ENCODE measurements at places on chromosomes 2 and 18. TPM values are rescaled to one million over a fixed set of nuclear protein-coding genes. Genes with fewer than 3 reads are reported as not detected.

The ATP6V1B1 gene
- total RNA-seq = 9.9 TPM

The GRHL1 gene
- total RNA-seq = 2.0 TPM

The NMUR1 gene
- 2.3 TPM for total RNA-seq

The PAX8 gene
- 0.52 TPM for total RNA-seq

The DSG1 gene
- total RNA-seq = under 0.01 TPM

- H3K27me3 ChIP-seq = no peaks in the 10 kb centered on the region
- no peak for DNase-seq
- no peak overlapping the region for H3K4me3 ChIP-seq
- H3K4me1 ChIP-seq = peaks cover 78% of the 10 kb centered on the region
Observed at GRCh38 chr18:74288041-74288440, 3.7 kb downstream of the CYB5A start.

DNA sequence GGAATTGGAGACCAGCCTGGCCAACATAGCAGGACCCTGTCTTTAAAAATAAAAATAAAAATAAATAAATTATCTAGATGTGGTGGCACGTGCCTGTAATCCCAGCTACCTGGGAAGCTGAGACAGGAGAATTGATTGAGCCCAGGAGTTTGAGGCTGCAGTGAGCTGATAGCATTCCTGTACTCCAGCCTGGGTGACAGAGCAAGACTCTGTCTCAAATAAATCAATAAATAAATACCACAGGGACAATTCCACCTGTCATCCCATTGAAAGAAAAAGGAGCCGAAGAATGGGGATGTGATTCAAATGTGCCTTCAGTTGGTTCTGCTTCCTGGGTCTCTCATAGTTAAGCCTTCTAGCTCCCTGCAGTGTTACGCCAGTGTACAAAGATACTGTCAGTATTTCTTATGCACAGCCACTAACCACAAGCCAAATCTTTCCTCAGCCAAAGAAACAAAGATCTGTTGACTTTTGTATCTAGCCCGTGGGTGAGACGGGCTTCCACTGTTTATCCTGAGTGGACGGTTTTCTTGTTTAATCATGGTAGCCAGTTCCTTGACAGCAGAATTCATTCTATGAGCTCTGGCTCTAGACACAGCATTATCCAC, 12.6 kb downstream of the LGALSL start:
- no peak overlapping the region for H3K27ac ChIP-seq
- H3K27me3 ChIP-seq = no peaks in the 10 kb centered on the region
- no peak overlapping the region for H3K4me3 ChIP-seq
- H3K4me1 ChIP-seq = no peaks in the 10 kb centered on the region

- no peak for DNase-seq
- no peak overlapping the region for H3K27ac ChIP-seq
- H3K27me3 ChIP-seq = no peaks in the 10 kb centered on the region
- no peak overlapping the region for H3K4me3 ChIP-seq
- peaks cover 8% of the 10 kb centered on the region for H3K4me1 ChIP-seq
Observed at GRCh38 chr2:98454500-98455235, 10.0 kb downstream of the INPP4A start.

- no peak for DNase-seq
- no peak overlapping the region for H3K4me3 ChIP-seq
- no peaks in the 10 kb centered on the region for H3K4me1 ChIP-seq
Observed at GRCh38 chr2:235810252-235810651, 316.4 kb downstream of the AGAP1 start.

Measured in body of pancreas (tissue), 4 donors.